Hematopoietic multipotent progenitor cell treated with erythropoietin and hydrocortisone succinate and interleukin-3 and kit ligand, for 4 days (in vitro differentiated cells): ENCODE measurements at places on chromosomes 12 and 14.

- DNase-seq: no peak
Observed at GRCh38 chr12:51818566-51819300, 29.8 kb downstream of the FIGNL2 start.

DNA sequence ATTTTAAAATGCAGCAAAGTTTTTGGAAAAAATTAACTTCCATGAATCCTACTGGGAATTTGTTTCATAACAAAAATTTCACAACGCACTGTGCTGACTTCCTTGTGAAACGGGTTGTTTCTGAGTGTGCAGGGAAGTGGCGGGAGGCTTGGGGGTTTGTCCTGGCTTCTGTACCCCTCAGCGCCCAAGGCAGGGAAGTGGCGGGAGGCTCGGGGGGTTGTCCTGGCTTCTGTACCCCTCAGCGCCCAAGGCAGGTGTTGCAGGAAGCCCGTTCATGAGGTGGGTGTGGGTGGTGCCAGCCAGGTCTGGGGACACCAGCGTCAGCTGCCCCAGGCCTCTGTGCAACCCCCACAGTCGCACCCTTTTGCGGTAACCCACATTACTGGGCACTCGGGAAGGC lies 25.1 kb downstream of the ADGRD1 start:
- DNase-seq: no peak

DNA sequence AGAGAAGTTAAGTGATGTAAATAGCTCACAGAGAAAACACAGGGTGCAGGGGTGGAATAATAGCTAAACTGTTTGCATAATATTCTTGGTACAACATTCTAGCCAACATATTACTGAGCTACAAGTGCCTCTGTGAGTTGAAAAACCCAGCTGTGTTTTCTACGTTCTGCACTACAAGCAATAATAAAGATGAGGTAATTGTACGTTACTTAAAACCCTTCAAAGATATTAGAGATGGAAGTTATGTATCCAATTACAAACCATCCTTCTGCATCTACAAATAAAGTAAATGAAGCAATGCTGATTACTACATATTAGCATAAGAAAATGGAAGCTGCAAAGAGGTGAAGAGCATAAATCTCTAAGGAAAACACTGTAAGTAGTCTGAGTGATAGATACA lies 271.4 kb downstream of the SSPN start:
- no peak for DNase-seq

DNA sequence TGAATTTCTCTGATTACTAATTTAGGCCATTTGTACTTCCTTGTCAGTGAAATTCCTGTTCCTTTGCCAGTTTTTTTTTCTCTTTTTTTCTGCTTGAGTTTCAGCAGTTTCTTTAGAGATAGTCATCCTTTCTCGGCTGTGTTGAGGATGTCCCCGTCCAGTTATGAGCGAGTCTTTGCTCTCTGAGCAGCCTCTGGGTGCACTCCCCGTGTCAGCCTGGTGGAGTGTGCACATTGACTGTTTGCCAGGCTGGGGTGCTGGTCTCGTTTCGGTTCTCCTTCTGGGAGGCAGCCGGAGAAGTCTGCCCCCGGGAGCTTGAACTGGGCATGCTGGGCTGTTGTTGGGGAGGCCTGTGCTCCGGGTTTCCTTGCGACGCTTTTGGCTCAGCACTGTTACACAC lies 3.0 kb downstream of the PACS2 start:
- DNase-seq: peak; percentile 44

GRCh38 chr14:94225460-94226378 lies 51.6 kb downstream of the PPP4R4 start:
- DNase-seq: no peak

GRCh38 chr12:15575671-15576541 lies 213.3 kb downstream of the EPS8 start:
- peak; percentile 39 for DNase-seq

DNA sequence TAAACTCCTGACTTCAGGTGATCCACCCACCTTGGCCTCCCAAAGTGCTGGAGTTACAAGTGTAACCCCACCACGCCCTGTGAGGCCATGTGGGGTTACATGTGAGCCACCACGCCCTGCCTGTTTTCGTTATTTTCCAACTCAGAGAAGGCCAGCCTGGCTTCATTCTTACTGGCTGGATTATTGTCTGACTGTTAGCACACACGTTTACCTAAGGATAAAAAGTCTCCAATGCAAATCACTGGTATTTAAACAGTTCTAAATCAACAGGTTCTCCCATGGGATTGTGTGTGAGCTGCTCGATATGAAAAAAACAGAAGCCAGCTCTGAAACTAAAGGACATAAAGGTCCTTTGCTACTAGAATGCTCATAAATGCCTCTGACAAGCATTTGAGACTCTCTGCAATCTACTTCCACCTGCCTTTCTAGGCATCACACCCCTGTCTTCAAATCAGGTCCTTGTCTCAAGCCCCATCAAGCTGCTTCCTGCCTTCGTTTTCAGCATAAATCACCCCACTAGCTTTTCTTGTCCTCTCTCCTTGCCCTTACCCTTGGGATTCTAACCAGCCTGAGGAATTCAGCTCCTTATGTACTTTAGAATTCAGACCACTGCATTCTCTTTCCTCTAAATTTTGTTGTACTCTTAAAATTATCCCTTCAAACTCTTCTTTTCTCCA lies 265.0 kb downstream of the DUSP6 start:
- DNase-seq: no peak

DNA sequence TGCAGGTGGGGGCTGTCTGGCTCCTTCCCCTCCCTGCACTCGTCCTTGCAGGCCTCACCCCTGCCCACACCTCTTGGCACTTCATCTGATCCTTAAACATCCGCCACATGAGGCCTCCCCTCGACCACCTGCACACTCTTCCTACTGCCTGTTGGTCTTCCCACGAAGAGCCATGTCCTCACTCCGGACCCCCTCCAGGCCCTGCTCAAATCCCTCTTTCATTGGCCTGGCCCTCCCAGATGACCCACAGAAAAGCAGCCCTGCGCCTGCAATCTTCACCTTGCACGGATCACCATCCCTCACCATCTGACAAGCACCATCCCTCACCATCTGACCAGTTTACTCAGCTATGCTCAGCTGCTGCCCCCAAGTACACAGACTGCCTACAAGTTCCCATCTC lies 193.6 kb downstream of the BCL11B start:
- DNase-seq: no peak

- DNase-seq: no peak
Observed at GRCh38 chr14:78010688-78011087, 159.5 kb upstream of the NRXN3 start.
